Fibroblast of the conjunctiva (primary cell): ENCODE measurements at places on chromosomes 11 and 22.
A peak's percentile ranks its signal among the peaks of the same experiment; 100 is the strongest.

- DNase-seq, result no peak
These were observed at the start of gene LMF2 for GRCh38 chr22:50507421-50507990. TSS of gene LMF2 (minus strand) at chr22:50507702. CDS start at chr22:50507675, 27 bp downstream.

DNA sequence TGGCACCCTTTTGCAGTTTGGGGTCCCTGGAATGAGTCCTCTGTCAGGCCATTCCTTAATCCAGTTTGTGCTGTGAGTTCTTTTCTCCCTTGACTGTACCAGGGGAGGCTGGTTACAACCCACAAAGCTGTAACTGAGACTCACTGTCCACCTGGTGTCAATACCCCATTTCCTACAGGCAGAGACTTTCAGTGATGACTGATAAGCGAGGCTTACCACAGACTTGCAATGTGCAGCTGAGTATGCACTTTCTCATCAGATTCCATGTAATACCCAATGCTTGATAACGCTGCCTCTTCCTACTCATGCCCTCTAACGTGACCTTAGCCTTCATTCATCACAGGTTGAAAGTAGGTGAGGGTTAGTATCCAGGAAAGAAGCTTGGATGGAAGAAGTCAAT, 120.1 kb downstream of the INSC start:
- no peak for DNase-seq

- DNase-seq, result peak; percentile 51
These were observed 31.0 kb upstream of the HMOX1 start for GRCh38 chr22:35349704-35350538.

DNA sequence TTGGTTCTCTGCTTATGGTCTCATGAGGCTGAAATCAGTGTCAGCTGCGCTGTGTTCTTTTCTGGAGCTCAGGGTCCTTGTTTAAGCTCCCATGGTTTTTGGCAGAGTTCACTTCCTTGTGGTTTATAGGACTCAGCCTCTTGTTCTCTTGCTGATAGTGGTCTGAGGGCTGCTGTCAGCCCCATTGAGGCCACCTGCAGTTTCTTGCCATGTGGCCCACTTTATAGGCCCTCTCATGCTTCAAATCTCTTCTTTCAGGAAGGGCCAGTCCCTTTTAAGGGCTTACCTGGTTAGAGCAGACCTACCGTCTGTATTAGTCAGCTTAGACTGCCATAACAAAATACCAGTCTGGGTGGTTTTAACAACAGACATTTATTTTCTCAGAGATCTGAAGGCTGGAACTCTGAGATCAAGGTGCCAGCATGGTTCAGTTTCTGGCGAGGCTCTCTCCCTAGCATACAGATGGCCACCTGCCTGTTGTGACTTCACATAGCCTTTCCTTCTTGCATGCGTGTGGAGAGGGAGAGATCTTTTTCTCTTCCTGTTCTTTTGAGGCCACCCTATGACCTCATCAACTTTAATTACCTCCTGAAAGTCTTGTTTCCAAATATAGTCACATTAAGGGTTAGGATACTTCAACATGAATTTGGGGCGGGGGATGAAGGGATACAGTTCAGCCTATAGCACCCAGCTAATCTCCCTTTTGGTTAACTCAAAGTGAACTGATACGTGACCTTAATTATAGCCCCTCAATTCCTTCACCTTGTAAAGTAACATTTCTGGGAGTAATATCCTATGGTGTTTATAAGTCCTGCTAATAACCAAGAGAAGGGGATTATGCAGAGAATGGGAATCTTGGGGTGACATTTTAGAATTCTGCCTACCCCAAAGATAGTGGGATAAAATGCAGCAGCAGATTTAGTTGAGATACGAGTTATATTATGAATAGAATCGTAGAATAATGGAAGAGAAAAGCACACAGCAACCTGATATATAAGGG, 131.8 kb downstream of the UVRAG start:
- no peak for DNase-seq

DNA sequence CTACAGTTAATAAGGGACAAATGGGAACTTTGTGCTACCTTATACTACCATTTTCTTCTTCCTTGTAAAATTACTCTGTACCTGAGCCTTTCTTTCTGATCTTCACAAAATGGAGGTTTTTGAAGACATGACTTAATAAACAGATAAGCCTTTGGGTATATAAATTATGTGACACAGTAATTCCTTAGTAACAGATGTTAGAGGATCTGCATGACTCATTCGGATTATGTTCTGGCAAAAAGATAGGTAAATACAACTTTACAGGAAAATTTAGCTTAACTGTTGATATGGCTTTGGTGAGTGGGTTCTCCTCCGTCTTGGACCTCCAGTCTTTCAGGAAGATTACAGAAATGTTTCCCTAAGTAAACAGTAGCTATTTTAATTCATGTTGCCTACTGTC, 61.8 kb downstream of the BID start:
- DNase-seq, result no peak

DNA sequence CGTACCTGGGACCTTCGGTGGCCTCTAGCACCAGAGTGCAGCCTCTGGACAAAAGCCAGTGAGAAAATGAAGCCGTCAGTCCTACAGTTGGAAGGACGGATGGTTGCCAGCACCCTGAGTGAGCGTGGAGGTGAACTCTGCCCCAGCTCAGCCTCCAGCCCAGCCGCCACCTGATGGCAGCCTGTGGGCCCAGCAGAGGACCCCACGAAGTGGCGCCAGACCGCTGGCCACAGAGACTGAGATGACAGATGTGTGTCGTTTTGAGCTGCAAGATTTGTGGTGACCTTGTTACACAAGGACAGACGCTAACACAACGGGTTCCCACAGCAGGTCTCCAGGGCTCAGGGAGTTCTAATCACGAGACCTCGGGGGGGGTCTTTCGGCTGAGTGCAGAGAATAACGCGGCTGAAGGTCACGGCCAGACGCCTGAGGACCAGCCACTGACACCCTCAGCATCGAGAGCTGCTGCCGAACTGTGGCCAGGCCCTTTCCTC, 75.0 kb downstream of the BRD1 start:
- DNase-seq, result no peak
